NCI-H526 treated with DMSO at 0.1 percent for 48 hours (cell line): ENCODE measurements at places on chromosomes 11 and 22.

- no peak for DNase-seq
Observed at GRCh38 chr11:69928975-69929374, 109.8 kb upstream of the FGF3 start.

DNA sequence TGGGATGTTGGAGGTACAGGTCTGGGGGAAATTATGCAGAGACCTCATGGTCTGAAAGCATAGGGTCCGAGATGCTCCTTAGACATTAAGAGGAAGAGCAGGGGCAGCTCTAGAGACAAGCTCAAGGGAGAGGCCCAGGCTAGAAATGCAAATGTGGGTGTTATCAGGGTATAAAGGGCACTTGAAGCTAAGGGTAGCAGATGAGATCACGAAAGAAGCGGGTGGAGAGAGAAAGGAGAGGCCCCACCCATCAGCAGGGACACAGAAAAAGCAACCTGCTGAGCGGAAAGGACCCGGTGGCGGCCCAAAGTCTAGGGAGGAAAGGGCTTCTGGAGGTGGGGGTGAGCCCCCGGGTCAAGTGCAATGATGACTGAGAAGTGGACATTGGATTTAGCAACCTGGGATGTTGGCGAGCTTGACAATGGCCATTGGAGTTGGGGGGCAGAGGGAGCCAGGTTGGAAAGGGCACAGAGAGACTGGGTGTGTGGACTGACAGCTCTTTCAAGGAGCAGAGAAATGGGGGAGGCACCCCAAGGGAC, 8.9 kb downstream of the TMPRSS6 start:
- DNase-seq: no peak

- DNase-seq: no peak
Observed at GRCh38 chr11:46455834-46456233, 64.3 kb upstream of the CHRM4 start.

DNA sequence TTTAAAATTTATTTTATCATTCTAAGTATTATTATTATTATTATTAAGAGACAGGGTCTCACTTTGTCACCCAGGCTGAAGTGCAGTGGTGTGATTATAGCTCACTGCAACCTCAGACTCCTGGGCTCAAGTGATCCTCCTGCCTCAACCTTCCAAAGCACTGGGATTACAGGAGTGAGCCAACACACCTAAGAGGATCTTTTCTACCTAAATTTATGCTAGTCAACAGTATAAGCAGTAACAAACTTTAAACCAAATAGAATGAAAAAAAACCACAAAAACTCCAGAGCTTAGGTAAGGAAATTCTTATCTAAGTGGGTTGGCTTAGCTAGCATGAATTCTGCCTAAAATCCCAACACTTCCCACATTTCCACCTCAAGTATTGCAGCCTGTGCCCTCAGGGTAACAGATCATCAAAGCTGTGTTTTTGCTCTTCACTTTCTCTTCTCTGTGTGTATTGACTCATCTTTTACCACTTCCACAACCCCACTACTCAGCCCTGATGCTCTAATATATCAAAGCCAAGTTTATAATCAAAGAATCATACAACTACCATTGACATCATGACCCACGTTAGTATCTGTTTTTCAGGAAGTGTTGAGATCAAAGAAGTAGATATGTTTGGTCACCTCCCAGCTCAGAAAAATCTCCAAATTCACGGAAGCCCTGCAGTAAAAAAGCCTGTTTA, 93.7 kb upstream of the SPON1 start:
- no peak for DNase-seq

DNA sequence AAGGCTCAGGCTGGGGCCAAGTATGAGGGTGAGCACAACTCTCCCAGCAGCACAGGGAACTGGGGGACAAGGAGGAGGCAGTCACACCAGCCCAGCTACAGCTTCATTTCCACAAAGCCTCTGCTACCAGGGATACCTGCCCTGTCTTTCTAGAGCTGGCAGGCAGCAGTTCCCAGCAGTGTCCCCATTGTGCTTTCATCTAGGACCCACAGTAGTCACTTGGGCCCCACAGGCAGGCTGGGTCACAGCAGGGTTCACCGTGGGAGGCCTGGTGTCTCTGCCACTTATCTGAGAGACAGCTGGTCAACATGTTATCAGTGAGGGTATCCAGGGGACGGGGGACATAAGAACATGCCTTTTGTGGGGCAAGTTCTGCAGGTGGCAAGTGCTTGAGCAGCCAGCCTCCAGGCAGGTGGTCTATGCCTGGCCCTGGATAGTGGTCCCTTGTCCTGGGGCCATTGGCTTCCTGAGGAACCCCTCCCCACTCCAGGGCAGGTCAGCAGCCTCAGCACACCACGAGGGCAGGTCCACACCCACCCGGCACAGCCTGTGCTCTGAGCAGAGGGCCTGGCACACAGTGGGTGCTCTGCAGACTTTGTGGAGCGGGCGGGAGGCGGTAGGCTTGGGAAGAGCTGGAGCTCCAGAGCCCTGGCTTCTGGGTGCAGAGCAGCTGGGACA, 29.9 kb downstream of the GNAZ start:
- no peak for DNase-seq

DNA sequence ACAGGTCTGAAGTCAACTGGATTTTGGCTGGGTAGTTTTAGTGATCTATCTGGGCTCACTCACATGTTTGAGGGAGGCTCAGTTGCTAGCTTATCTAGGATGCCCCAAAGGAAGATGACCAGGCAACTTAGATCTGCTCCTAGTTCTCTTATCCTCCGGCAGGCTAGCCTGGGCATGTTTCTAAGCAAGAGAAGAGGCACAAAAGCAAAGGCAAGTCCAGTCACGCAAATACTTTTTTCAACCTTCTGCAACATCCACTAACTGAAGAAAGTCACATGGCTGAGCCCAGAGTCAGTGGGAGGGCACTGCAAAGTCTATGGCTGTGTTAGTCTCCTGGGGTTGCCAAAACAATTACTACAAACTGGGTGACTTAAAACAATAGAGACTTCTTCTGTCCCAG, 32.9 kb upstream of the FSHB start:
- no peak for DNase-seq

GRCh38 chr22:43152357-43153071, 1.2 kb downstream of the TSPO start:
- DNase-seq: peak; percentile 9

DNA sequence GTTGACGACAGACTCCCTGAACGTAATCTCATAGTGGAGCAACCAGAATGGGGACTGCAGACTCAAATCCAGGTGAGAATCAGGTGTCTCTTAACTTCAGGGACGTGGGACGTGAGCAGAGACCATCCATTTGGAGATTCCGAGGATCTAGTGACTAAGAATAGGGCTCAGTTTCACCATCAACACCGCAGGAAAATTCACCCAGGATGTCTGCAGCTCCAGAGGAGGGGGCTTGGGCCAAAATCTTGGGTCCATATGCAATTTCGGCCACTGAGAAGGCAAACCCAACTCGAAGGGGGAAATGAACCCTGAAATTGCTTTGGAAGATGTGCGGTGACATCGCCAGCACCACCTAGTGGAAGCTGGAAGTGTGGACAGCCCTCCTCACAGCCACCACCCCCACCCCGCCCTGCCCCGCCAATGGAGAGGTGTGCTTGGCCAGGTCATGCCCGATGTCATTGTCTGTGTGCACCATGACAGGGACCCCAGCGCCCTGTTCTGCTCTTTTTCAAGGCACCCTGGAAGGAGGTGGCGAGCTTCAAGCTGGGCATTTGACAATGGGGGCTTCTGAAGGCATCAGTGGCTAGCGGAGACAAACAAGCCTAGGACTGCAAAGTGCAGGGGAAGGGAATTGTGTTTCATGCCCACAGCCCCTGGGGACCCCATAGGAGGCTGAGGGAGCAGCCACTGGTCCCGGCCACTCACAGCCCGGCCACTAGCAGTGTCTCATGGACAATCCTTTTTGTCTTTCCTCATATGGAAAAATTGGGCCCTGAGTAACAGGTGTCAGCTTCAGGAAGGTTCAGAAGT, 24.8 kb downstream of the APOL1 start:
- DNase-seq: no peak

DNA sequence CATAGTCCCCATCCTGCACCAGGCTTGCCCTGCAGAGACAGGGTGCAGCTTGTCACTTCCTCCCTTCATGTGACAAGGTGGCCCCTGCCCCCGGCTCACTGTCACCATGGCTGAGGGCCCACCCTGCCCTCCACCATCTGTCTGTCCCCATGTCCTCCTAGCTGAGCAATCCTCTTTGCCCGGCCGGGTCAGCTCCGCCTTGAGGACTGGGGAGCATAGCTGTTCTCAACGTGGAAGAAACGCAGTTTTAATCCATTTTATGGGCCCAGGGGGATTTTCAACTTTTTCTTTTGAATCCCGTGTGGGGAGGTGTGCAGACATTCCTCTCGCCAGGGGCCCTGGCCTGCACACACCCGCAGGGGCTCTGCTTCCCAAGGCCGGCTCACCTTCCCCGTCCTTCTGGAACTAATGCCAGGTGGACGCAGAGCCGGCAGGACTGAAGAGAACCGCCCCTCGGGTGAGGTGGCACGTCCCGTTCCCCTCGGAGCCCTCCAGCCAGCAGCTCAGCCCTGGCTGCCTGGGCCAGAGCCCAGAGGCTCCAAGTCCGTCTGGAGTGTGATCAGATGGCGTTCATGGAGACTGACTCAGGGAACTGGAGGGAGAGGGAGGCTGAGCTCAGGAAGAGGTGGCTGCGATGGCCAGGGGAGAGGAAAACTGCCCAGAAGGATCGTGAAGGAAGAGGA, 1108.7 kb downstream of the BRD1 start:
- DNase-seq: no peak

GRCh38 chr11:84130646-84131427, 844.7 kb upstream of the CCDC90B start:
- DNase-seq: no peak

- DNase-seq: no peak
Observed at GRCh38 chr11:107996006-107996776, 12.5 kb upstream of the CUL5 start.

DNA sequence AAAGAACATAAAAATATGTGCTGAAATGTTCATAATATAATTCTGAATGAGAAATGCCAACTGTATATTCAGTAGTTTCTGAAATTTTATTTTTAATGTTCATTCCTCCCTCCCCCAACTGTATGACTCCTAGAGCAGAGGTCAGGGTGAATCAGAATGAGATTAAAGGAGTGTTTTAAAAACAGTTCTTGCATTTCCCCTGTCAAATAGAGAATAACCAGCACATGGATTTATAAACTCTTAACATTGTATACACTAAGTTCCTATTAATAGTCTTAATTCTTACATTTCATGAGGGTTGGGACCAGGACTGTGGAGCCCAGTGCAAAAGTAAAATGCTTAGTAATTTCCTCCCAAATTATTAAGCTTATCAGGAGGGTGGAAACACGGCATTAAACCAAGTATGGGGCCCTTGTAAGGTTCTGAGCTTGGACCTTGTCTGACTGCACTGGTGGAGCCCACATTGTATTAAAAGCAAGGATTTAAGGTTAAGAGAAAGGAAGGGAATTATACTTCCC, 474.6 kb upstream of the RAG2 start:
- no peak for DNase-seq

DNA sequence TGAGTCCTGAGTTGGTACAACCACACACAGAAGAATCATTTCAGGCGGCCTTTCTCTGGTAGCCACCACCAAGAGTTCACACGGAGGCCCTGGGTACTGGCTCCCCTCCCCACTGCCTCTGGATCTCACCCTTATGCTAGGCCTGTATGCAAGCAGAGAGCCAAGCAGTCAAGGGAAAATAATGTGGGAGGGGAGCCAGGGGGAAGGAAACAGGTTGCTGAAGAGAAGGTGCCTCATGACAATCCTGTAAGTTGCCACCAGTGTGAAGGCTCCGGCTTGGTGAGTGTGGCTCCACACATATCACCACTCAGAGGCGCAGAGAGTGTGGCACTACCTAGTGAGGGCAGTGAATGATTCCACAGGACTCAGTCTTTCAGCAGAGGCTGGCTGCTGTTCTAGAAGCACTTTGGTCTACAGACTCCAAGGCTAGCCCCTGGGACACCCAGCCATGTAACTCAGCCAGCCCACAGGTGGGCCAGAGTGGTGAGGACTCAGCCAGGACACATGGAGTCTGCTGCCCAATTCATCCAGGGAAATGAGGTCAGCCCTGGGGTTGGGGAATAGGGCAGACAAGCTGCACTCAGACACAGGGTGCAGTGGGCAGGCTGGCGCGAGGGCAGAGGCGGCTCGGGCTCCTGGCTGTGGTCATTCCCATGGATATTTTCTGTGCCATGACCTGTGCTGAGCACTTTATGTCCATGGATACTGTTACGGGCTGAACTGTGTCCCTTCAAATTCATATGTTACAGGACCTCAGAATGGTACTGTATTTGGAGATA, 49.0 kb upstream of the SERPIND1 start:
- DNase-seq: no peak

- DNase-seq: no peak
Observed at GRCh38 chr11:12889243-12889642, 119.9 kb upstream of the RASSF10 start.

GRCh38 chr11:107688322-107688918, 23.4 kb downstream of the SLN start:
- no peak for DNase-seq

DNA sequence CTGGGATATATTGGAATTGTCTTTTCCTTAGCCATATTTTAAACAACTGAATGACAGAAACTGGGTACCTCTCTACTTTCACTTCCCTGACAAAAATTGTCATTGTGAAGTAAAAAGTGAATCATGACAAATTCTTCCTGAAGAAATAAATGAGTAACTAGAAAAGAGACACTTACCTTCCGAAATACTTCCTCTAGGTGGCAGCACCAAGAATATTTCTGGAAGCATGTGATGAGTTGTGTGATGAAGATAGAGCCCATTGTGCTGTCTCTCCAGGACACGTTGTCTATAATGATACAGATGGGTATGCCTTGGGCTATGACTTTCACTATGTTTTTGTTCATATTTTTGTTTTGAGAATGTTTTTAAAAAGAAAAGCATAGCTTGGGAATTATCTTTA, 21.5 kb downstream of the CASP4 start:
- no peak for DNase-seq

DNA sequence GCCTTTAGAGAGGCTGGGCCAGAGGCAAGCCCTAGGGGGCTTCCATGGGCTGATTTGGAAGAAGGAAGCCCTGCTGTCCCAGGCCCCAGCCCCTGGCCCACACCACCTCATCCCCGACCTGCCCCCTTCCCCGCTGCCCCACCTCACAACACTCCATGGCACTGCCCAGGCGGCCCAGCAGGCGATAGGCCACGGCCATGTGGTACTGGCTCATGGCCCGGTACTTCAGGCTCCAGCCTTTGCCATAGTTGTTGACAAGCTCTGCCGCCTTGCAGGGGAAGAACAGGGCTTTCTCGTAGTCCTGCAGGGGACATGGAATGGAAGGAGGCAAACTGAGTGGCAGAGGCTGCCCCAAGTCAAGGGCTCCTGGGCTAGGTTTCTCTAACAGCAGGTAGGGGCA, 6.4 kb downstream of the RAPSN start:
- no peak for DNase-seq

- DNase-seq: no peak
Observed at GRCh38 chr22:44616882-44617655, 84.9 kb upstream of the PRR5 start.

DNA sequence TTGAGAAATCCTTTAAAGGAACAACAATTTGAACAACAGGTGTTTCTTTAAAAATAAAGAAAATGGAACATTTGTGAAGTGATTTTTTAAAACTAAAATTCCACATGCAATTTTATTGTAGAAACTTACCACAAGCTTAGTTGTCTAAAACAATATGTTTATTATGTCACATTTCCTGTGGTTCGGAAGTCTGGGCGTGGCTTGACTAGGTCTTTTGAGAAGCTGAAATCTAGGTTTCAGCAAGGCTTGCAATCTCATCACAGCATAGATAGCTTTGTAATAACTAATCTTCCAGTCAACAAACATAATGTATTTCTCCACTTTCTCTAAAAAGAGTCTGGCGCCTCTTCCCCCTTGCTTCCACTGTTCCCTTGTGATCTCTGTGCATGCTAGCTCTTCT, 27.0 kb downstream of the MS4A6A start:
- DNase-seq: no peak
